IPS DF 6.9 (cell line): ENCODE measurements at places on chromosomes 11 and 22.

DNA sequence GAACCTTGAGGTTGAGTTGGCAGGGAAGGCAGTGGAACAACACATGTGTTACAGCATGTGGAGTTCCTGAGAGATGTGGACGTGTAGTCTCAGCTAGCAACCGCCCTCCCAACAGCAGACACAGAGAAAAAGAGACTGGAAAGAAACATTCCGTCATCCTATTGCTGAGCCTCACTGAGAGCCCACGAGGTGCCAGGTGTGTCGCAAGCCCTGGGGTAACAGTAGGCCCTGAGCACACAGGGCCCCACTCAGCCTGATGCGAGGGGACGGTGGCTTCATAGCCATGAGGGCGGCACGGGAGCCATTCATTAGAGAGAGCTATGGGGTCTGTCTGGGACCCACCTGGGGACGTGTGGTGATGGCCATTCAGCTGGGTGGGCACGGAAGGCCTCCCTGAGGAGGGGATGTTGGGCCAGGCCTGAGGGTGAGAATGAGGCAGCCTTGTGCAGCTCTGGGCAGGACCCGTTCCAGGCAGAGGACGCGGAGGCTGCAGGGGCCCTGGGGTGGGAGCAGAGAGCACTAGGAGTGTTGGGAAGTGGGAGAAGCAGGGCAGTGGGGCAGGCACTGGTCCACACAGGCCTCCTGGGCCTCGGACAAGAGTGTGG is 26.2 kb downstream of the MPPED1 start:
- DNase-seq, result no peak

GRCh38 chr11:129006161-129006560 is 63.5 kb upstream of the TP53AIP1 start:
- no peak for DNase-seq

- no peak for DNase-seq
Measured at GRCh38 chr11:406796-407650, 7.8 kb downstream of the SIGIRR start.

DNA sequence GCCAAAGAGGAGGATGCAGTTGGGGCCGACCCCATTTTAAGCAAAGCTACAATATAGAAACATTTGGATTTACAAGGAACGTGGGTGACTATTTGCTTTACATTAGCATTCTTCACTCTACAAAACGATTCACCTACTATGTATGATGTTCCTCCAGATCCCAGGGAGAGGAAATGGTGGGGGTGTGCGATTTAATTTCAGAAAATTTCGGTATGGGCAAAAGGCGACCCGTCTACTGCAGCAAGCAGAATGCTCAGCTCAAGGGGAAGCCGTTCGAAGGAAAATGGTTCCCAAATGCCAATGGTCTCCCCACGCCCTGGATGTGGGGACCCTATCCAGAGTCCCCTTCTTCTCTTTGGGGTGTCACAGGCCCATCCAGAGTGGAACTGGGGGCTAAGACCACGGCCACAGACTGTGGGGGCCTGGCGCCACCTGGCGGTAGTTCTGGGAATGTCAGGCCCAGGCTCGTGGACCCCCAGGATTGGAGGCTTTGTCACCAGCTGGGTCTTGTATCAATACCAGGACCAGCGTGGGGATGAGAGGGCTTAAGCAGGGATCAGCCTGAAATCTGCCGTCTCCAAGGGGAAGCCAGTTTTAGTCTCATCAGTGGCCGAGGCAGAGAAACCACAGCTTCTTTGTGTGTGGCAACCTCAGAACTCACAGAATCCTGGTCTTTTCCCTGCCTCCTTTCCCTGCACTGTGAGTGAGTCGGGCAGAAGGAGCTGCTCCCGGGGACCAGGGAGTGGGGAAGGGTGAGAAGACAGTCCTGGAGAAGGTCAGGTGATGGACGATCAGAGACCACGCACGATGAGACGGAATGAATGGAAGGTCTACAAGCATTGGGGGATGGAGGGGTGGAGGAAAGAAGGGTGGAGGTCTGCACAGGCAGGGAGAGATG is 8.4 kb downstream of the LRRC10B start:
- DNase-seq, result peak; percentile 43

DNA sequence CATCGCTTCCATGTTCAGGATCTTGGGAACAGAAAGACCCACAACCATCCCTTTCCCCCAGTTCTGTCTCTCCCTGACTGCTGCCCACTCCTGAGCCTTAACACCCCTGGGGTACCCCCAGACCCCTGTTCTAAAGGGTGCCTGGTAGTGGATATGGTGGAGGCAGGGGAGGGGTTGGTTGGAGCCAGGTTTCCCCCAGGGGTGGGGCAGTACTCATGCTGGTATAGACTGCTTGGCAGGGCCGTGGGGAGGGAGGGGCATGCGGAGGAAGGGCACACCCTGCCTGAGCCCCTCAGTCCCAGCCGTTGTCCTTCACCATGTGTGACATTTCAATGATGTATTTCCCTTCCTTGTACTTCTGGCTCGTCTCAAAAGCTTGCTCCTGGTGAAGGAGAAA is 4.0 kb downstream of the YPEL4 start:
- DNase-seq, result no peak

DNA sequence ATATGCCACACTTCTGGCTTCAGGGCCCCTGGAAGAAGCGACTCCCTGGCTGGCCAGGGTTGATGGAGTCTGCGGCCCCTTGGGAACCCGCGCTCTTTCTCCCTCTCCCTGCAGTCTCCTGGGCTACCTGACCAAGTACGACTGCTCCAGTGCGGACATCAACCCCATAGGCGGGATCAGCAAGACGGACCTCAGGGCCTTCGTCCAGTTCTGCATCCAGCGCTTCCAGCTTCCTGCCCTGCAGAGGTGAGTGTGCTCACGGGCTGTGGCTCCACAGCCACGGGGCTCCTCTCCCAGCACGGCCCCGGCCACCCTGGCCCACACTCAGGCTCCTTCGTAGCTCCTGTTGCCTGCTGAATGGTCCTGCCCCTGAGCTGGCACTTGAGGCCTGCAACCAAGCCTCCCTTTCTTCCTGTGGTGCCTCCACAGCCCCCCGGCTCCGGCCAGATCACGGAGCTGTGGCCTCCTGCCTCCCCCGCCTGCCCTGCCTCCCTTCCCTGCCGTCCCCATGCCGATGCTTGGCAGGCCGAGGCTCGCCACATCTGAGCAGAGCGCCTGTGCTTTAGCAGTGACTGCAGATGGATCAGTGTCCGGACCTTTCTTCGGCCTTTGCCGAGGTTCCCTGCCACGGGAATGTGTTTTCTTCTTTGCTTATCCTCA is 36.2 kb upstream of the KRTAP5-7 start:
- no peak for DNase-seq

DNA sequence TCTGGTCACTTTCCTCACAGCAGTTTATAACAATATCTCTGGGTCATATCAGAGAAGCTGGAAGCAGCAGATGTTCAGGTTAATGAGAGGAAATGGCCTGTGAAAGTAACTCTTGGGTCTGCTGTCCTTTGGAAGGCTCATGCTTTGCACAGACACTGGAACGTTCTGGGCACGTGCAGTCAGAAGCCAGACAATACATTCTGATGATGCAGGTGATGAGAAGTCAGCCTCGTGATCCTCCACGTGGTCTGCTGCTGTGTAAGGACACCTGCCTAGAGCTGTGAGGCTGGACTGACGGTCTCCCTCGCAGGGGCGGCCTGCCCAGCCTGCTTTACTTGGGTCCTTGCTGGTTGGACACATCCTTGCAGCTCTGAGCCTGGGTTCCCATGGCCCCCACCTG is 18.8 kb upstream of the ADORA2A start:
- no peak for DNase-seq

DNA sequence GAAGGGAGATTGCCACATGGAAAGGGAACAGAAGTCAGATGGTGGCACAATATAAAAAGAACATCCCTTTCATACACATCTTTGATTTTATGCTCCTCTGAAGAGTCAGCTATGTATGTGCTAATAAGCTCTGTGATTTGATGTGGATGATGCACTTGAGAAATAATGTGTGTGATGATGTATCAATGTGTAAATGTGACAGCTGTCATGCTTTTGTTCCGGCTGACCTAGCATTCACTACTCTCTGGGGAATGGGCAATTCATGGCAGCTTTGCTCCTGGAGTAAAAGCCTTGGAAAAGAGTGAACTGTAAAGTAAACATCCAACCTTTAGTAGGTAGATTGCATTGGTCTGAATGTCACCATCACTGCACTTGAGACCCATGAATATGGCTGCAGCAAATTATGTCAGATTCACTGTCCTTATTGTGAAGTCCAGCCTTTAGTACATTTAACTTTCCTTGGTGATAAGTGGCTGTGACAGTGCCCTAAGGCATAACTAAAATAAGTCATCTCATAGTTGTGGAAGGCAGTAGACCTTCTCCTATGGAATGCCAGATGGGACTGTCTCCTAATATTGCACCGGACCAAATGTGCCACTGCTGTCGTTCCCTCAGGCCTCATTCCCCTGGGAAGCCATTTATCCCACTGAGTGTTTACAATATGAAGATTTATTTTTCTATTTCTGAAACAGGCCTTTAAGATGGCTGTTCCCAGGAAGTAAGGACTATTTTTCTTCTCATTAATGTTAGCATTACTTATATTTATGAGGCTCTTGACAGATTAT is 178.2 kb upstream of the CCDC90B start:
- DNase-seq, result no peak

GRCh38 chr11:2590965-2591754 is 108.6 kb downstream of the KCNQ1OT1 start:
- DNase-seq, result no peak

GRCh38 chr11:69534166-69534530 is 52.7 kb downstream of the LINC01488 start:
- no peak for DNase-seq

- DNase-seq, result no peak
Measured at GRCh38 chr11:10743354-10744000, 7.6 kb upstream of the CTR9 start.

DNA sequence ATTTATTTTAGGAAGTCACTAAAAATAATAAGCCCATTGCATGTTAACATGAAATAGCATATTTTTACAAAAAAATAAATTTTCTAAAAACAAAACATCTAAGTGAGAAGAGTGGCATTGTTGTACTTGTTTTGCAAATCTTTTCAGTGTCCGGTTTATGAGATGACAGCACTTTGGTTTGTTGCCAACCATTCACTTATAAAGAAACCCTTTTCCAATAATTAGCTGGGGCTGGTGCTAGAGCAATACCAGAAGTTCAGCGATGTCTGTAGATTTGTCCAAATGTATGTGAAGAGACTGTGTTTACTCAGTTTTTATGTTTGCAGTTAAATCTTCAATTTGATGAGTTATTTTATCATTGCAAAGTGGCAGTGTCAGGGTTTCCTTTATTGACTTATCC is 22.1 kb upstream of the KRTAP5-7 start:
- DNase-seq, result no peak

DNA sequence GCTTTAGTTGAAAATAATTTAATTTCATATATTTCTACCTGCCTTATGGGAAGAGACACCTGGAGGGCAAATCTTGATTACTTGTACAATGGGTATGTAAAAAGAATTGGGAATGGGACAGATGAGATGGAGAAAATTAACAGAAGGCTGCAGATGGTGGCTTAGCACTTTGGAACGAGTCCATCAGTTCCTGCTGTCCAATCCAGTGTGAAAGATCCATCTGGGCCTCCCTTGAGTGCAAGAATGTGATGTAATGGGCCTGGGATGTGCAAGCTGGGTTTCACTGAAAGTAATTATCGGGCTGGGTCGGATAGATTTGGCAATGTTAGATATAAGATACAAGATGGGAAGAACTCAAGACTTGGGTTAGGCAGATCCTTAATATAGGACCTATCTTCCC is 42.0 kb downstream of the CECR2 start:
- DNase-seq, result no peak

DNA sequence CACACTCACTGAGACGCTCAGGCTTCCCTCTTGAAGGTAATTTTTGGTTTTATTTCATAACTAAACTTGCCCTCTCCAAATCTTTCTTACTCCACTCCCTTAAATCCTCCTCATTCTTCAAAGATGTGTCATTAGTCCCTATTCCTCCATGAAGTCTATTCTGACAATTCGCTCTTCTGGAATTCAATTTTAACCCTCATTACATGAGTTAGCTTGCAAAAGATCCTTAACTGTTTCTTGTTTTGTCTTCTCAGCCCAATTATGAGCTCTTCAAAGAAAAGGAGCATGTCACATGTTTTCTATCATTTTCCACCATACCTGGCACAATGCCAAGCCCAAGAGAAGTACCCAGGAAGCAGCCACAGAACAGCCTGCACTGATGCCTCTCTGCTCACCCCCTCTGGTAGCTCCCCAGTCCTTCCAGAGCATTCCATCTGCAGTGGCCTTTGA is 13.0 kb downstream of the GALNT18 start:
- no peak for DNase-seq
